ENCODE measurements at places on chromosomes 2 and 18.
A peak's percentile ranks its signal among the peaks of the same experiment; 100 is the strongest.

DNA sequence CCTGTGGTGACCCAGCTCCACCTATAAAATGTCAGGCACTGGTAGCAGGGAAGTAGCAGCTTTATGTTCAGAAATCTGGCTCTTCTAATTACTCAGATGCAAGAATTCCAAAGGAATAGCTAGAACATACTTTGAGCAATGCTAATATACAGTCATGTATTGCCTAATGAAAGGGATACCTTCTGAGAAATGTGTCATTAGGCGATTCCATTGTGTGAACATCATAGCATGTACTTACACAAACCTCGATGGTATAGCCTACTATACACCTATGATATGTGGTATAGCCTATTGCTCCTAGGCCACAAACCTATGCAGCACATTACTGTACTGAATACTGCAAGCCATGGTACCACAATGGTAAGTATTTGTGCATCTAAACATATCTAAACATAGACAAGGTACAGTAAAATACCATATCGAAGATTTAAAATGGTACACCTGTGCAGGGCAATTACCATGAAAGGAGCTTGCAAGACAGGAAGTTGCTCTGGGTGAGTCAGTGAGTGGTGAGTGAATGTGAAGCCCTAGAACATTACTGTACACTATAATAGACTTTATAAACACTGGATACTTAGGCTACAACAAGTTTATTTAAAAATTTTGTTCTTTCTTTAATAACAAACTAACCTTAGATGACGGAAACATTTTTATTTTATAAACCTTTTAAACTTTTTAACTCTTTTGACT lies 50.3 kb upstream of the ETAA1 start:
- H3K27me3 ChIP-seq: no peaks in the 10 kb centered on the region
- no peaks in the 10 kb centered on the region for H3K4me1 ChIP-seq
- no peak for DNase-seq
- no peak overlapping the region for H3K27ac ChIP-seq
- no peaks in the 10 kb centered on the region for H3K36me3 ChIP-seq

- H3K27ac ChIP-seq: no peak overlapping the region
- no peaks in the 10 kb centered on the region for H3K36me3 ChIP-seq
- no peak for DNase-seq
- no peaks in the 10 kb centered on the region for H3K27me3 ChIP-seq
- H3K4me3 ChIP-seq: no peak overlapping the region
Observed at GRCh38 chr2:165868211-165868610, 74.2 kb upstream of the GALNT3 start.

DNA sequence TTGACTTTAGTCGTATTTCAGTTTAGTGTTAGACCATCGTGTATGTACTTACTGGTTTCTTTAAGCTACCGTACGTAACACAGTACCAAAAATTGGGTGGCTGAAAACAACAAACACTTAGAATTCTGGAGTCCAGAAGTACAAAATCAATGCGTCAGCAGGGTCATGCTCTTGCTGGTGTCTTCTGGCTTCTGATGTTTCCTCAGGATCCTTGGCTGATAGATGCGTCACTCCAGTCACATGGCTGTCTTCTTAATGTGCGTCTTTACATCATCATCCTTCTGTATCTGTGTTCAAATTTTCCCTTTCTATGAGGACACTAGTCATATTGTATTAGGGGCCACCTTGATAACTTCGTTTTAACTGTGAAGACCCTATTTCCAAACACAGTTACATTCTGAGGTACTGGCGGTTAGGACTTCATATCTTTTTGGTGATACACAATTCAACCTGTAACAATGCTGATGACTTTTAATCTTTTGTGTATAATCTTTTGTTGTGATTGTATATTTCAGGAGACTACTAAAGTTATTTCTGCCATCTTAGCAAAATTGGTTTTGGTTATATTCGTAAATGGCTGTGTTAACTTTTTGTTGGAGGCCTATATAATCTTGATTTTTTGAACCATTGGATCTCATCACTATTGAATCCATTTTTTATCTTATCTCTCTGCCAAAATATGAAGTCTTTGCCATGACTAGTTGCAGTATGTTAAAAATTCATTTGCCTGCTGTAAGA lies 25.4 kb downstream of the ACTR3 start:
- H3K27me3 ChIP-seq: no peaks in the 10 kb centered on the region
- H3K27ac ChIP-seq: no peak overlapping the region
- no peak overlapping the region for H3K4me3 ChIP-seq
- peaks cover 37% of the 10 kb centered on the region for H3K4me1 ChIP-seq
- H3K36me3 ChIP-seq: peaks cover 73% of the 10 kb centered on the region

DNA sequence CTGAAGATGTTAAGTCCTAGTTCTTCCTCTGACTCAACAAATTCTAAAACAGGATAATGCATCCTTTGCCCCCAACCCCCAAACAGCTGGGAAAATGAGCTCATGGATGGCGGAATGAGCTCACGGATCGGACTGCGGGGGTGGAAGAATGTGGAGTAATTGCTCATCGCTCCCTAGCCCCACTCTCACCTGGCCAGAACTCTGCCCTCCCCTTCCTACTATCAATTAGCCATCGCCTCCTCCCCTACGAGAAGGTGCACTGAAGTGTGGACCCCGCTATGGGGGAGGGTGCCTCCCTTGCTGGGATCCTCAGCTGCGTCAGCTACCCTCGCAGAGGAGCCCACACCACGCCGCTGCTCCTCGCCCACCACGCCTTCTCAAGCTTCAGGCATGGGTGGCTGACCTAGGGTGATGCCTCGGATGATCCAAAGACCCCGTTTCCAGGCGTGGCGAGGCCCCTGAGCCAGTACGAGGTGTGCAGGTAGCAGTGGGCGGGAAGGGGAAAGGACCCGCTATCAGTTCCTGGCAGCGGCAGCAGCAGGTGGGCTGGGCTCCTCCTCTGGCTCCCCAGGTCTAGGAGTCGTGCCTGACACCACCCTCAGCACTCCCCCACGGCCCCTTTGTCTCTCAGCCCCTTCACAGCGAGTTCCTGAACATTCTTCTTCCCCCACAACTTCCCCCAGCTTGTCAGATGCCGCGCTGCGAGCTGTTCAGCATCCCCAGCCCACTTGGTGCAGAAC lies 82.1 kb upstream of the POMC start:
- peaks cover 45% of the 10 kb centered on the region for H3K36me3 ChIP-seq
- no peak overlapping the region for H3K4me3 ChIP-seq
- H3K27ac ChIP-seq: no peak overlapping the region

- H3K4me3 ChIP-seq: no peak overlapping the region
- no peak overlapping the region for H3K27ac ChIP-seq
- H3K27me3 ChIP-seq: no peaks in the 10 kb centered on the region
Observed at GRCh38 chr18:35590935-35591334, 9.4 kb downstream of the GALNT1 start.

DNA sequence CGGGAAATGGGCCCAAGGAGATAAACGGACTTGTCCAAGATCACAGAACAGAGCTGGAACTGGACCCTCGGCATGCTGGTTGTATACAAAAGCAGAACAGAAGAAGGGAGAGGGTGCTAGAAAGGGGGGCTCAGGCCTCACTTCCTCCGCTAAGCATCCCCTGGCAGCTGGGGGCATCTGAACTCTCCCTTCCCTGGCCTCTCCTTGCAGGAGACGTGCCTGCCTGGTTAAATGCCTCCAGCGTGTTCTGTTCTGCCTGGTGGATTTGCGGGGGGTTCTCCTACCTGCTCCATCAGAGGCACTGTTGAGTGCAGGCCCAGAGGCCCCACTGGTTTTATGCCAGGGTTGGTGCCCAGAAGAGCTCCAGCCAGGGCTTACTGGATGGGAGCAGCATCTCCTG lies 124.7 kb downstream of the ZFP36L2 start:
- no peak for DNase-seq
- peak overlapping the region; percentile 48 for H3K4me3 ChIP-seq
- peak overlapping the region; percentile 81 for H3K27ac ChIP-seq
- H3K36me3 ChIP-seq: no peaks in the 10 kb centered on the region
- H3K27me3 ChIP-seq: no peaks in the 10 kb centered on the region
- H3K4me1 ChIP-seq: peaks cover 43% of the 10 kb centered on the region

- no peak overlapping the region for H3K4me3 ChIP-seq
- H3K27ac ChIP-seq: no peak overlapping the region
- H3K36me3 ChIP-seq: no peaks in the 10 kb centered on the region
- no peak for DNase-seq
- no peaks in the 10 kb centered on the region for H3K27me3 ChIP-seq
Observed at GRCh38 chr2:26822877-26823276, 25.1 kb upstream of the DPYSL5 start.

- H3K27me3 ChIP-seq: no peaks in the 10 kb centered on the region
- no peak overlapping the region for H3K4me3 ChIP-seq
- no peaks in the 10 kb centered on the region for H3K36me3 ChIP-seq
- no peak for DNase-seq
- peaks cover 45% of the 10 kb centered on the region for H3K4me1 ChIP-seq
Observed at GRCh38 chr2:74850496-74851190, 16.7 kb downstream of the HK2 start.

DNA sequence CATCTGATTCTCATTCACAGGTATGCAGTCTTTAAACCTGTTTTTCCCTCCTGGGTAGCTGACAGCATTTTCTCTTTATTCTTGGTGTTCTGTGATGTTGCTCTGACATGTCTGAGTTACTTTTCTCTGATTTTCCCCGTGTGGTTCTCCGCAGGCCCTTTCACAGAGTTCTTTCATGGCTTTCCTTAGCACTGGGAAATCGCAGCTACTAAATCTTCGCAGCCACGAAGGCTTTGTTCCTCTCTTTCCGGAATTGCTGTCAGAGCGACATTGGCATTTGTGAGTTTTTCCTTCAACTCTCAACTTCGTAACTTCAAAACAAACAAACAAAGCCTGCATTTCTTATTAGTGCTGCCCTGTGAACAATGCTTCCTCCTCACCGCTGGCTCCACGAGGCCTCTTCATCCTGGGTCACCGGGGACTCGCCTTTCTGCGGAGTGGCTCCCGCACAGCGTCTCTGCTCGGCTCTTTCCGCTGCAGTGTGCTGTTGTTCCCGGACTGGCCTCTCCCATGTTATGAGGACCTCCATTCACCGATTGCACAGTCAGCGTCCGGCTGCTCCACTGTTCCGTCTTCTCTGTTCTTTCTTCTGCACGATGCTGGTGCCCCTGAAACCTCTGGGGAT lies 16.1 kb downstream of the COLEC11 start:
- DNase-seq: no peak
- H3K36me3 ChIP-seq: no peaks in the 10 kb centered on the region
- no peaks in the 10 kb centered on the region for H3K4me1 ChIP-seq
- H3K4me3 ChIP-seq: peak overlapping the region; percentile 7
- H3K27me3 ChIP-seq: no peaks in the 10 kb centered on the region
- no peak overlapping the region for H3K27ac ChIP-seq

DNA sequence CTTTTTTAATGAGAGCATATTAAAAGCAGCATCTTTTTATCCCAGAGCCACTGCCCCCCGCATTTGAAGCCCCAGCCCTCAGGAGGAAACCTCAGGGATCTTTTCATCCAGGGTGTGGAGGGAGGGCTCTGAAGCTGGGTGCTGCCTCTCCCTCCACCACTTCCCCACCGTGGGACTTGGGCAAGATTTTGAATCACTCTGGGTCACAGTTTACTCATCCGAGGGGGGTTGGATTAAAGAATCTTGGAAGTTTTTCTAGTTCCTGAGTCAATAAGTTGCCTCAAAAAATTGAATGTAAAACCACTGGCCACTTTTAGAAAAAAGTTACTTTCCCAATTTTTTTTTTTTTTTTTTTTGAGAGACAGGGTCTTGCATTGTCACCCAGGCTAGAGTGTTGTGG lies 62.0 kb upstream of the ANKRD44 start:
- H3K27me3 ChIP-seq: no peaks in the 10 kb centered on the region
- H3K27ac ChIP-seq: no peak overlapping the region
- DNase-seq: no peak
- no peaks in the 10 kb centered on the region for H3K36me3 ChIP-seq
- H3K4me1 ChIP-seq: peaks cover 10% of the 10 kb centered on the region
- H3K4me3 ChIP-seq: no peak overlapping the region

DNA sequence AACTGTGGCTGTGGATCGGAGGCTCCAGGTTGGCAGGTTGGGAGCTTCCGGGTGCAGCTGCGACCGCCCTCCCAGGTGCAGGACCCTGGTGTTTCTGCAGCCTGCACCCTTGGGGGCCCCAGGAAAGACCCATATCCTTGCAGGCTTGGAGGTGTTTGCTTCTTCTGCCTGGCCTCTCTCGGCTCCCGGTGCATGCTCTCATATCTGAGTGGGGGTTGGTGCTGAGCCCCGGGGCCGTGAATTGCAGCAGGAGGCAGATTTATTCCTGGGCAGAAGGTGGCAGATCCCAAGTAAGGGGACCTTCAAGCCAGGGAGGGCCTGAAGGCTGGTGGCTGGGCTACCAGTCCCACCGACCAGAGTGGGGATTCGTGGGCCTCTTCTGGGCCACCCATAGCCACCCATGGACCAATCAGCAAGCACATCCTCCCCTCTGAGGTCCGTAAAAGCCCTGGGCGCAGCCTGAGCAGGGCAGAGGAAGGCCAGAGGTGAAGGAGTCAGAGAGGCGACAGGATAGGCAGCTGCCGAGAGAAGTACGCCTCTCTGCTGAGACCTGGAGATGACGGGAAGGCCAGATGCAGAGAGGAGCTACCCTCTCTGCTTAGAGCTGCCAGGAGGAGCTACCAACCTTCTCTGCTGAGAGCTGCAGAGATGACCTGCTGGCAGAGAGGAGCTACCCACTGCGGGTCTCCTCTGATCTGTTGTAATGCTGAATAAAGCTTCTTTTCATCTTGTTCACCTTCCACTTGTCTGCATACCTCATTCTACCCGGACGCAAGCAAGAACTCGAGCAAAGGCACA lies 1279.0 kb upstream of the LRRTM1 start:
- no peaks in the 10 kb centered on the region for H3K27me3 ChIP-seq
- H3K36me3 ChIP-seq: no peaks in the 10 kb centered on the region
- DNase-seq: no peak
- H3K27ac ChIP-seq: no peak overlapping the region
- no peak overlapping the region for H3K4me3 ChIP-seq

DNA sequence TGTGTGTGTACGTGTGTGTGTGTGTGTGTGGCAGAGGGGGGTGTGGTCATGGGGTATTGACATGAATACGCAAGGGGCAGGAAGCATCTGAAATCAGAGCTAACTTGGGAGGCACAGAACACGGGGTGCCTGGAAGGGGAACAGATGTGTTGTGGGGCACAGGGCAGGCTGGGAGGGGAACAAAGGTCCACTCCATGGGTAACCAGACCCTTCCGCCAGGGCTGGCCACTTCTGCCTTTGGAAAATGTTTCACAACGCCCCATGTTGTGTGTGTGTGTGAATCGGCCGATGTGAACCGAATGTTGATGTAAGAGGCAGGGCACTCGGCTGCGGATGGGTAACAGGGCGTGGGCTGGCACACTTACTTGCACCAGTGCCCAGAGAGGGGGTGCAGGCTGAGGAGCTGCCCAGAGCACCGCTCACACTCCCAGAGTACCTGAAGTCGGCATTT lies at the start of gene SLC11A1:
Gene SLC11A1, plus strand, starts transcription at position 358 of the 451 bp plus-strand sequence. CDS start 96 bp downstream, outside the sequence.
- DNase-seq: peak; percentile 43
- H3K27ac ChIP-seq: no peak within 1 kb of the TSS
- no peaks in the 10 kb centered on the region for H3K4me1 ChIP-seq

DNA sequence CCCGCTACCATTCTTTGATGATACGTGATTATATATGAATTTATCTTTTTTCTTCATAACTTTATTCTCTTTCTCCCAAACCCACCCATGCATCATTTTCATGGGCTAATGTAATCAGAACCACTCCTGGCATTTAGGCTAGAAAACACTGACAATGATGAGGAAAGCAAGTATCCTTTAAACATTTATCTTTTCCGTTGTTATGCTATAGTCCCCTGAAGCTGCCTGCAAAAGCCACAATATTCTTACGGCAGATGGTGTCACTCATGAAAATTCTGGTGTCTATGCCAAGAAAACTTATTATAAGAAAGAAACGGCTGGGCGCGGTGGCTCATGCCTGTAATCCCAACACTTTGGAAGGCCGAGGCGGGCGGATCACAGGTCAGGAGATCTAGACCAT lies 221.8 kb upstream of the CTAGE1 start:
- no peak overlapping the region for H3K27ac ChIP-seq
- H3K4me1 ChIP-seq: no peaks in the 10 kb centered on the region
- no peaks in the 10 kb centered on the region for H3K36me3 ChIP-seq

Data from heart right ventricle (tissue), 16 donors.